ENCODE measurements at places on chromosomes 16 and 17. TPM values are rescaled to one million over a fixed set of nuclear protein-coding genes. Genes with fewer than 3 reads are reported as not detected.

Gene SCGB1C2
- not detected for total RNA-seq

Gene C1QTNF1
- total RNA-seq, result not detected

Gene CYGB
- not detected for total RNA-seq

Gene SLC47A1
- 0.25 TPM for total RNA-seq

Gene MEOX1
- total RNA-seq, result 1.7 TPM

Gene KCNH6
- total RNA-seq, result not detected

Gene WNK4
- total RNA-seq, result 0.41 TPM

GRCh38 chr16:10371592-10371991 lies 14.3 kb upstream of the ATF7IP2 start:
- no peak overlapping the region for H3K4me3 ChIP-seq
- no peaks in the 10 kb centered on the region for H3K36me3 ChIP-seq
- no peaks in the 10 kb centered on the region for H3K27me3 ChIP-seq
- DNase-seq, result no peak
- H3K4me1 ChIP-seq, result no peaks in the 10 kb centered on the region

DNA sequence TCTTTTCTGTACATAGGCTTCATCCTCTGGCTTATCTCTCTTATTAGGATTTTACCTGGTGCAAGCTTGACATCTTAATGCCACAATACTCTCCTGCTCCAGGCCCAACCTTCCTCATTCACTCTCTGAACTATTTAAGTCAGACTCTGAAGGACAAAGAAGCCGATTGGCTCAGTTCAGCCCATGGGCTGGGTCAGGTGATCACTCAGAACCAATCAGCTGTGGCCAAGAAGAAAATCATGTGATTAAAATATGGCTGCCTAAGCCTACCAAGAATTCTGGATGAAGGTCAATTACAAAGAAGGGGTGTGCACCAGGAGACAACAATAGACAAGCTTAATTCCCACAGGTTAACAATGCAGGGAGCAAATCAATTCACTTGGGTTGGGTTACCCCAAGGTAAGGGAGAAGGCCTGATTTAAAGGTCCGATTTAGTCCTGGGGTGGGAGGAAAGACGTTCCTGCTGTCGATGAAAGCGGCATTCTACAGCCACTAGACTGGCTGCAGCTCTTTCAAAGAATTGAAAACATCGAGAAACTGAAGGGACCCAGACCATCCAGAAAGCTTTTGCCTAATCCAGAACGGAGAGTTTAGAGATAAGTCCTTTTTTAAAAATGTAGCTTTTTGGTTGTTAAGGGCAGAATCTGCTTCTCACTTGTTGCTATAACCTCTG lies 42.9 kb upstream of the NFAT5 start:
- H3K4me1 ChIP-seq, result no peaks in the 10 kb centered on the region
- no peak overlapping the region for H3K4me3 ChIP-seq
- no peak for DNase-seq
- no peak overlapping the region for H3K27ac ChIP-seq
- H3K27me3 ChIP-seq, result no peaks in the 10 kb centered on the region

DNA sequence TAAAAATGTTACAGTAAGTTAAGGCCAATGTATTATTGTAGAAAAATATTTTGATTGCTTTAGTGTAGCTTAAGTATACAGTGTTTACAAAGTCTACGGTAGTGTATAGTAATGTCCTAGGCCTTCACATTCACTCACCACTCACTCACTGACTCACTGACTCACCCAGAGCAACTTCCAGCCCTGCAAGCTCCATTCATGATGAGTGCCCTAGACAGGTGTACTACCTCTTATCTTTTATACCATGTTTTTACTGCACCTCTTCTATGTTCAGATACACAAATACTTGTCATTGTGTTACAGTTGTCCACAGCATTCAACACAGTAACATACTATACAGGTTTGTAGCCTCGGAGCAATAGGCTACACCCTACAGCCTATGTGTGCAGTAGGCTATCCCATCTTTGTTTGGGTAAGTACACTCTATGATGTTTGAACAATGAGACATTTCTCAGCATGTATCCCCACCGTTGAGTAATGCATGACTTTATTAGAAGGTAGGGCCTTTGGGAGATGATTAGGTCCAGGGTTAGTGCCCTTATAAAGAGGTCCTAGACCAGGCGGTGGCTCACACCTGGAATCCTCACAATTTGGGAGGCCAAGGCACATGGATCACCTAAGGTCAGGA lies 117.8 kb downstream of the SLC39A11 start:
- no peaks in the 10 kb centered on the region for H3K27me3 ChIP-seq
- no peak for DNase-seq
- H3K4me3 ChIP-seq, result no peak overlapping the region

DNA sequence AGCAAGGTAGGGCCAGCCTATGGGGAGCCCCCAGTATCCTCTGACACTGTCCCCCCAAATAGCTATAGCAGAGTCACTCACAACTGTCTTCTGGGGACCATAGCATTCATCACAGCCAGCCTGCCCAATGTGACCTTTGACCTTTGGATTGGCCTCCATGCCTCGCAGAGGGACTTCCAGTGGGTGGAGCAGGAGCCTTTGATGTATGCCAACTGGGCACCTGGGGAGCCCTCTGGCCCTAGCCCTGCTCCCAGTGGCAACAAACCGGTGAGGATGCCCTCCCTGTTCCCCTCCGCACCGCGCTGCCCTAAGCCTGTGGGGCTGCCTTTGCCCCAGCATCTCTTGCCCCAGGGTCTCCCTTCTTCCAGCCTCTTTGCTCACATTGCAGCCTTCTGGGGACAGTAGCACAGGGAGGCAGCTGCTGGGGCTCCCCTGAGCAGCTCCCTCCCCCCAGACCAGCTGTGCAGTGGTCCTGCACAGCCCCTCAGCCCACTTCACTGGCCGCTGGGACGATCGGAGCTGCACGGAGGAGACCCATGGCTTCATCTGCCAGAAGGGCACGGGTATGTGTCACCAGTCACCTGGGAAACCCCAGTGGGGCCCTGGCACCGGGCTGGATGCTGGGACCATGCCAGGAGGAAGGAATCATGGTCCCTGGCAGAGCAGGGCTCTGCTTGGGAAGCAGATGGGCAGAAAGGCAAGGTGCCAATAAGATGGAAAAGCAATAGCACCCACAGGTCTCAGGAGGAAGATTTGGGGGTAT lies 61.1 kb downstream of the MRC2 start:
- no peak for DNase-seq
- H3K27me3 ChIP-seq, result no peaks in the 10 kb centered on the region
- no peak overlapping the region for H3K27ac ChIP-seq
- H3K4me3 ChIP-seq, result no peak overlapping the region

- H3K27ac ChIP-seq, result no peak overlapping the region
- H3K27me3 ChIP-seq, result no peaks in the 10 kb centered on the region
- no peak for DNase-seq
- H3K36me3 ChIP-seq, result no peaks in the 10 kb centered on the region
- no peaks in the 10 kb centered on the region for H3K4me1 ChIP-seq
These were observed 73.1 kb upstream of the AXIN2 start for GRCh38 chr17:65634533-65634932.

DNA sequence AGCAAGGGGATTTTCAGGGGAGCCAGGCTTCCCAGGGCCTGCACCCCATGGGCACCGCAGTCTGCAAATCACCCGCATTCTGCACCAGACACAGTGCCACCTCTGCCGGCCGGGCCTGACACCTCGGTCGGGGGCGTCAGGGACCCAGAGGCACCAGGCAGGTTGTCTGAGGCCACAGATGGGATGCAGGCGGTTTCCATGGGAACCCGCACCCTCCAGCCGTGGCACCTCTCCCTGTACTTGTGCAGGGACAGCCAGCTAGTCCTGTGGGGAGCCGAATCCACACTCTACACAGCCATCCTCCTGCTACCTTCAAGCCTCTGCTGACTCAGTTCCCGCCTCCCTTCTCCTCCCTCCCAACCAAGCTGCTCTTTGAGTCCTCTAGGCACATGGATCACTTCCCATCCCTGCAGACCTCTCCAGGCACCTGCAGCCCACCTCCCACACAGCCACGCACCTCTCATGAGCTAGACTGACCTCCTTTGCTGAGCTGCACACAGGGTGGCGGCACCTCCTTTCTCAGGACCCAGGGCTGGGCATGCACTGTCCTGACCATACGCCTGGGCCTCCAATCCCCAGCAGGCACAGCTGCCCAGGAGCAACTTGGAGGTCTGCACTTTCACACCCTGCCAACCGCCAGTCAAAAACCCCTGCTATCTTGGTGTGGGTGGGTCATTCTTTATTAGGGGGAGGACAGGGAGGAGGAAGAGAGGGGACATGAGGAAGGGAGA lies 119.5 kb downstream of the C16orf78 start:
- H3K4me3 ChIP-seq, result no peak overlapping the region
- no peak for DNase-seq
- H3K36me3 ChIP-seq, result no peaks in the 10 kb centered on the region
- H3K4me1 ChIP-seq, result peaks cover 9% of the 10 kb centered on the region
- H3K27me3 ChIP-seq, result no peaks in the 10 kb centered on the region

- no peaks in the 10 kb centered on the region for H3K36me3 ChIP-seq
- no peaks in the 10 kb centered on the region for H3K27me3 ChIP-seq
- DNase-seq, result no peak
- no peak overlapping the region for H3K4me3 ChIP-seq
- peaks cover 34% of the 10 kb centered on the region for H3K4me1 ChIP-seq
These were observed 147.6 kb downstream of the SOCS1 start for GRCh38 chr16:11108466-11108805.

DNA sequence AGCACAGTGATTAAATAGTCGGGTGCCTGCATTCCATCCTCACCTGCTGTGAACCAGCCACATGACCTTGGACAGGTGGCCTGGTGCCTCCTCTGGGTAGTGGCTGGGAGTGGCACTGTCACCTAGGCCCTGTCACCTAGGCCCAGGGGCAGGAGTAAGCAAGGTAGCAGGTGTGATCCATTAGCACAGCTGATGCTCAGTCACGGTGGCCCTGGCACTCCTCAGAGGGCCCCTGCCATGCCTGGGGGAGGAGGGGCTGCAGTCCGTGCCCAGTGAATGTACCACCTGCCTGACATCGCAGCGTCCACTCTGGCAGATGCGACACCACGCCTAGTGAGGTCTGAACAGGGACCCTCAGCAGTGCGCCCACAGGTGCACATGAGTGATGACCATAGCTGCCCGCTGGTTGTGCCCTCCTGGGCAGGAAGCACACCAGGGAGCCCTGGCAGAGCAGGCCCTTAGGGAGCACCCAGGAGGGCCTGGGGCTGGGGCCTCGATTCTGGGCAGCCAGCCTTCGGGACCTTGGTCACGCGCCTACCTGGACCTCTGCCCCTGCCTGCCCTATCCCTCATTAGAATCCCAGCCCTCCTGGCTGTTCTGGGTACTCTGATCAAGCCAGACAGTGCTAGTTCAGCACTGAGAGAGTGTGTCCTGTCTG lies 33.1 kb upstream of the CRISPLD2 start:
- DNase-seq, result no peak
- H3K4me1 ChIP-seq, result no peaks in the 10 kb centered on the region
- no peaks in the 10 kb centered on the region for H3K27me3 ChIP-seq

GRCh38 chr16:29770250-29770929 lies 7.7 kb upstream of the ZG16 start:
- H3K27ac ChIP-seq, result no peak overlapping the region
- no peak overlapping the region for H3K4me3 ChIP-seq
- H3K27me3 ChIP-seq, result no peaks in the 10 kb centered on the region
- H3K4me1 ChIP-seq, result no peaks in the 10 kb centered on the region

DNA sequence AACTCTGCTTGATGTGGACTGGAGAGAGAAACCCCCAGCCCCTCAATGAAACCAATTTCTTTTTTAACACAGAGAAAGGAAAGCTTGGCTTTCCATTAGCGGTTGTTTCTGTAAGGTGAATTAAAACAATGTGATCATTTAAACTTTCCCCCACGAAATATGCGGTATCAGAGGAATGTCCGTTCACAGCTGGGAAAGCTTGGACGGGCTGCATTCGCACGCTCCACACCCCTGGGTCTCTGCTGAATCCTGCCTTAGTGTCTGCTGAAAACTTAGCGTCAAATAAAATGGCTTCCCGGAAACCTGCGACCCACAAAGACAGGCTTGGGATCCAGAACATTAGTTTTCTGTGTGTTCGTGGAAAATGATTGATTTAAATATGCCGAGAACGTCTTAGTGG lies 71.7 kb downstream of the C16orf95 start:
- no peak overlapping the region for H3K4me3 ChIP-seq
- H3K4me1 ChIP-seq, result no peaks in the 10 kb centered on the region
- no peaks in the 10 kb centered on the region for H3K36me3 ChIP-seq
- H3K27ac ChIP-seq, result no peak overlapping the region

DNA sequence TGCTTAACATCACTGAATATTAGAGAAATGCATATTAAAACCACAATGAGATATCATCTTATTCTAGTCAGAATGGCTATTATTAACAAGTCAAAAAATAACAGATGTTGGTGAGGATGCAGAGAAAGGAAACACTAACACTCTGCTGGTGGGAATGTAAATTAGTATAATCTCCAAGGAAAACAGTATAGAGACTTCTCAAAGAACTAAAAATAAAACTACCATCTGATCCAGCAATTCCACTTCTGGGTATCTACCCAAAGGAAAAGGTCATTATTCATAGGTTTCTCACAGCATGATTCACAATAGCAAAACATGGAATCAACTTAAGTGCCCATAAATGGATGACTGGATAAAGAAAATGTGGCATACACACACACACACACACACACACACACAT lies 166.4 kb downstream of the CEP112 start:
- no peaks in the 10 kb centered on the region for H3K27me3 ChIP-seq
- H3K4me3 ChIP-seq, result no peak overlapping the region
- H3K27ac ChIP-seq, result no peak overlapping the region
- no peak for DNase-seq
- H3K4me1 ChIP-seq, result no peaks in the 10 kb centered on the region

GRCh38 chr17:40316571-40317344 lies 7.8 kb downstream of the RARA start:
- DNase-seq, result no peak
- H3K27me3 ChIP-seq, result no peaks in the 10 kb centered on the region
- H3K4me1 ChIP-seq, result peaks cover 75% of the 10 kb centered on the region
- no peak overlapping the region for H3K27ac ChIP-seq

- no peaks in the 10 kb centered on the region for H3K36me3 ChIP-seq
- no peaks in the 10 kb centered on the region for H3K27me3 ChIP-seq
- no peaks in the 10 kb centered on the region for H3K4me1 ChIP-seq
- no peak overlapping the region for H3K4me3 ChIP-seq
- no peak for DNase-seq
- no peak overlapping the region for H3K27ac ChIP-seq
These were observed 13.6 kb upstream of the STH start for GRCh38 chr17:45985447-45985846.

DNA sequence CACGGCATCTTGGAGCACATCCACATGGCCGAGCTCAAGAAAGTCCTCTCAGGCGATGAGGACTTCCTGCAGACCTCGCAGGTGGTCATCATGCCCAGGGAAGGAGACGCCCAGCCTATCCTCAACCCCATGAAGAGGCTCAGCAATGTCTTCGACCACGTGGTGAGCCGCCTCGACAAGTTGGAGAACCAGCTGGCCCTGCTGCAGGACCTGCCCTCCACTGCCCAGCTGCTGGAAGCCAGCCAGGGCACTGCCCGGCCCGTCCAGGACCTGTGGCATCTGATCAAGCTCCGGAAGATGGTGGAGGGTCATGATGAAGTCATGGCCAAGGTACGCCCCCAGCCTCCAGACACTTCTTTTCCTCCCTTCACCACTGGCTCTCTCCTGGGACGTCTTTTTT lies 440 bp downstream of the C16orf96 start:
- H3K36me3 ChIP-seq, result no peaks in the 10 kb centered on the region
- no peaks in the 10 kb centered on the region for H3K27me3 ChIP-seq
- no peaks in the 10 kb centered on the region for H3K4me1 ChIP-seq

GRCh38 chr17:1180958-1181752 lies 1.4 kb upstream of the ABR start:
- no peaks in the 10 kb centered on the region for H3K36me3 ChIP-seq
- no peaks in the 10 kb centered on the region for H3K27me3 ChIP-seq
- no peak for DNase-seq
